ENCODE measurements at places on chromosomes 6 and 20.

GRCh38 chr20:8095648-8096572, 36.2 kb upstream of the PLCB1 start:
- DNase-seq: no peak

- no peak for DNase-seq
These were observed 38.4 kb downstream of the RREB1 start for GRCh38 chr6:7145885-7146828.

- no peak for DNase-seq
These were observed 70.7 kb upstream of the INSM1 start for GRCh38 chr20:20297181-20297580.

DNA sequence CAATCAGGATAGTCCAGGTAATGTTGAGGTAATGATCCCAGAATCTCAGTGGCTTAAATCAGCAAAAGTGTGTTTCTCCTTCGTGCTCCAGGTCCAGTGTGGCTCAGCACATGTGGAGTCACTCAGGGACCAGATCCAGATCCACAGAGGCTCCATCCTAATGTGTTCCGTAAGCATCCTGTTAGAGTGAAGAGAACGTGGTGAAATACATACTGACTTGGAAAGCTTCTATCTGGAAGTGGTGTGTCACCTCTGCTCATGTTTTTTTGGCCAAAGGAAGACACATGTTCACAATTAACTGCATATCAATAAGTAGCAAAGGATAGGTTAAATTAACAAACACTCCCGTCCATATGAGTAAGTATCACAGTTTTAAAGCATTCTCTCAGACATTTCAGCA, 26.8 kb upstream of the PREP start:
- DNase-seq: no peak

- DNase-seq: no peak
These were observed 16.0 kb upstream of the PTPRT start for GRCh38 chr20:43205699-43206098.

- no peak for DNase-seq
These were observed 91.9 kb downstream of the FOXA2 start for GRCh38 chr20:22492497-22492896.

GRCh38 chr6:38400764-38401163, 239.0 kb downstream of the BTBD9 start:
- no peak for DNase-seq
